ENCODE measurements at places on chromosomes 12 and 14.

GRCh38 chr14:100662879-100663760, 63.6 kb upstream of the DLK1 start:
- peak; percentile 67 for DNase-seq

- DNase-seq: no peak
These were observed 25.3 kb downstream of the RHOJ start for GRCh38 chr14:63229330-63230059.

DNA sequence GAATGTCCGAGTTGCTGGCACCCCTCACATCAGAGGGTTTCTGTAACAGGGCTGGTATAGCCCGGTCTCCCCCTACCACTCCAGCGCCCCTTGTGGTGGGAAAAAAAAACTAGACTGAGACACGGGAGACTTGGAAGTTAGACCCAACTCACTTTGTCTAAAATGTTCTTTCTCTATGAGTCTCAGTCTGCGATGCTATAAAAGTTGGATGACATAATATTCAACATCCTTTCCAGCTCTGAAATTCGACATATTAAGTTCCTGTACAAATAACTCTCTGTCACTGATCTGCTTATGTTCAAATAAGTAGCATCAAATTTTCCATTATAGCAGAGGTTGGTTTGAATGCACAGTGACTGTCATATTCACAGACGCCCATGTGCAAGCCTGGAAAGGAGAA, 25.7 kb upstream of the TC2N start:
- DNase-seq: peak; percentile 32

- no peak for DNase-seq
These were observed 389.2 kb downstream of the RAD51B start for GRCh38 chr14:68208626-68209317.

DNA sequence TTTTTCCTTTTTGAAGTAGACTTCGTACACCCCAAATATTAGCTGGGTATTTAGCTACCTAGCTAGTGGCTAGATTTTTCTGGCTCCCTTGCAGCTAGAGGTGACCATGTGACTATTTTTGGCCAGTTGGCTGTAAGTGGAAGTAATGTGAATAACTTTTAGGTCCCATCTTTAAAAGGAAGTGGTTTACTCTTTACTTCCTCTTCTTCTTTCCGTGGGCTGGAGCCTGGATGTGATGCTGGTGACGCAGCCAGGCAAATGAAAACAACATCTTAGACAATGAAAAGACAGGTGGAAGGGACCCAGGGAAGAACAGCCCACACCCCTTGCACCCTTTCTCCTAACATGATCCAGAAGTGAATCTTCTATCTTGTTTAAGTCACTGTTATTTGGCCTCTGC, 245.5 kb downstream of the ATP23 start:
- no peak for DNase-seq

DNA sequence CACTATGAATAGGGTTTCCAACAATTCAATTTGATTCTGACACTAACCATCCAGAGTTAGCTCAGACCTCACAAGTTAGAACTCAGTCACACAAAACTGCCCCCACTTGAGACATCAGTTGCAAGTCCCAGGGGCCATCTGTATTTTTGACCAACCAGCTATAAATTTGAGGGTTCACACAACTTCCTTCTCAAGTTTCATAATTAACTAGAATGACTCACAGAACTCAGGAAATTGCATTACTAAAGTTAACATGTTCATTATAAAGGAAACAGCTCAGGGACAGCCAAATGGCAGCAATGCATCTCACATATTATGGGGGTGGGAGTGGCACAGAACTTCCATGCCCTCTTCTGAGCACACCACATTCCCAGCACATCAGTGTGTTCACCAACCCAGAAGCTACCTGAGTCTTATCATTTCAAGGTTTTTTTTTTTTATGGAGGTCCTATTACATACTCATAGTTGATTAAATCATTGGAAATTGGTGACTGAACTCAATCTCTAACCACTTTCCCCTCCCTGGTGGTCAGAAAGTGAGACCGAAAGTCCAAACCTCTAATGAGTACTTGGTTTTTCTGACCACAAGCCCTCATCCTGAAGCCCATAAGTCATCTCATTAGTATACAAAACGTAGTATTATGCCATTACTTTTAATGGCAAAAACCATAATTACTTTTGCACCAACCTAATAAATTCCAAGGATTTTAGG, 1721.5 kb upstream of the SEL1L start:
- no peak for DNase-seq

DNA sequence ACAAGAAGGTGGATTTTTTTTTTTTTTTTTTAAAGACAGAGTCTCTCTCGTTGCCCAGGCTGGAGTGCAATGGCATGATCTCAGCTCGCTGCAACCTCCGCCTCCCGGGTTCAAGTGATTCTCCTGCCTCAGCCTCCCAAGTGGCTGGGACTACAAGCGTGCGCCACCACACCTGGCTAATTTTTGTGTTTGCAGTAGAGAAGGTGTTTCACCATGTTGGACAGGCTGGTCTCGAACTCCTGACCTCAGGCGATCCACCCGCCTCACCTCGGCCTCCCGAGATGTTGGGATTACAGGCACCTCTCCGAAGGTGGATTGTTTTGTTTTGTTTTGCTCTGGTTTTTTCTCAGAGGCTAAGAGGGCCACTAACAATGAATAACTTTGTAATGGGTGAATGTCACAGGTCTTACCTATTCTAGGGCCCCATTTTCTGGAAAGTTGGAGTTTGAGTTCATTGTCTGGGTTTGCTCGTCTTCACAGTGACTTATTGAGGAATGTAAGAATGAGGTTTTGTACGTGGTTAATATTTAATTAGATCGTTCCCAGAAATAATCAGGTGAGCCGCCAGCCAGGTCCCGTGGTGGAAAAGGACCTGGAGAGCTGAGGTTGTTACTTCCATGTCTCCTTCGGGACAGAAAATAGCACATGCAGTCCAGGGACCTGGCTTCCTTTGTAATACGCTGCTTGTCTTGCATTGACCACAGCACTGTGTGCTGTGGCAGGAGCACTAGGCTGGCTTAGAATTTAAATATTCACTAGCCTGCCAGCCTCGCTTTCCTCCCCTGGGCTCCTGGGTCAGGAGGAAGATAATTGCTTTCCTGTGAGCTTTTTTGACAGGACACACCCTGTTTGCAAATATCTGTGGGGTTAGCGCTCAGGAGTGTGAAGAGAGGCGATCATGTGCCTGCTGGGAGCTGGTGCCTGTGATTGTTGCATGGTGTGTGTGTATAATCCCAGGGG, 2.3 kb downstream of the HIP1R start:
- DNase-seq: no peak

DNA sequence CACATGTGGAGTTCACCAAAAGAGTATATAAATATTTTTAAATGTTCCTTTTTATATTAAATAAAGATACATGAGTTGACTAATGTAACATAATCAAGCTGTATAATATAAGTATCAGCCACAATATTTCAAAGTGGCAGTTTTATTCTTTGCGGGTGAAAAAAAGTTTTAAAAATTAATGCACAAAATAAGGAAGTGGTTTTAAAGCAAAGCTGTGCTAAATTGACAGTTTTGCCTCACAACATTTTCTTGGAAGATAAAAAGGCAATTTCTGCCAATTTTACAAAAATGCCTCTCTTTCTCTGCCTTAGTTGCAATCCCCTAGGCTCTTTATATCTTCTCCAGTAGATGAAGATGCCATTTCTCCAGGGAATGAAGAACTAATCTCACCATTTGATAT, 719.1 kb downstream of the C12orf50 start:
- no peak for DNase-seq

DNA sequence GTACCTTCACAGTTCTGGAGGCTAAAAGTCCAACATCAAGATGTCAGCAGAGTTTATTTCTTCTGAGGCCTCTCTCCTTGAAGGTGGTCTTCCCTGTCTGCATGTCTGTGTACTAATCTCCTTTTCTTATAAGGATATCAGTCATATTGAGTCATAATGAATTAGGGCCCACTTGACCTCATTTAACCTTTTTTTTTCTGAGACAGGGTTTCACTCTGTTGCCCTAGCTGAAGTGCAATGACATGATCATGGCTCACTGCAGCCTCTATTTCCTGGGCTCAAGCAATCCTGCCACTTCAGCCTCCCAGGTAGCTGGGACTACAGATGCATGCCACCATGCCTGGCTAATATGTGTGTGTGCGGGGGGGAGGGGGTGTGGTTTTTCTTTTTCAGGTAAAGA, 41.7 kb downstream of the PPM1H start:
- DNase-seq: no peak

DNA sequence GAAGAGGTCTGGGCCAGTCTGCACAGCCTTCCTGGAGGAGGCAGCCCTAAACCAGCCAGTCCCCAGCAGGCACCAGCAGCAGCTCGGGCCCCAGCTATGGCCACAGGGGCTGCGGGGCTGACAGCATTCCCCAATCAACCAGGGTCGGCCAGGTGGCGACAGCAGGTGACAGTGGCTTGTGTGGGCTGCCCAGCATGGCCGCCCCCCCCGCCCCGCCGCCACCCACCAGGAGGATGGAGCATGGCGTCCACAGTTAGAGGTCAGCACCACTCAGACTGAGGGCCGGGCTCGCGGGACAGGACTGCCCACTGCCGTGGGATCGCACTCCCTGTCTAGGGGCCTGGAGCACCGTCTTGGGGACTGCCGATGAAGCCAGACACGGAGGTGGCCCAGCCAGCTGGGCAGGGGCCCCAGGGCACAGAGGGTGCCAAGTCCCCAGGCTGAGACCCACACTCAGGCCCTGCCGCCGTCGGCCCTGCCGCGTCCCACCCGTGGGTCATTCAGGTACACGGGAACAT, 15.0 kb downstream of the AKT1 start:
- DNase-seq: no peak

GRCh38 chr12:98453070-98453469, 62.3 kb upstream of the TMPO start:
- DNase-seq: no peak

- peak; percentile 17 for DNase-seq
These were observed 657 bp downstream of the PEBP1 start for GRCh38 chr12:118136559-118137003.

- DNase-seq: no peak
These were observed 3.4 kb downstream of the PNP start for GRCh38 chr14:20472536-20473169.

GRCh38 chr12:76531056-76531455, 28.5 kb downstream of the OSBPL8 start:
- DNase-seq: no peak

GRCh38 chr12:98422812-98423211, 92.6 kb upstream of the TMPO start:
- no peak for DNase-seq

DNA sequence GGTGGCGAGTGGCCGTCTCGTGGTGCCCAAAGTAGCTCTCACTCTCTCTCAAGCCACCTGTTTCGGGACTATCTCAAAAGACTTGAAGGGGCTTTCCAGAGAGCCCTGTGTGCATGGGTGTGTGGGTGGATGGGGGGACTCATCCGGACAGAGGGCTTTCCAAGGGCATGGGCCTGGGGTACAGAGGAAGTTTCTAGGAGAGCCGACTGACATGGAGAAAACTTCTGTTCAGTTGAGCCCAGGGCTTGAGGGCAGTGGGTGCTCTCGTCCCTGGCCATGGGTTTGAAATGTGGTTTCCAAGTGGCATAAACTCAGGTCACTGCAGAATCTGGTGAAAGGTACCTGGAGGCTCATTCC, 47.4 kb upstream of the MEG3 start:
- DNase-seq: no peak

DNA sequence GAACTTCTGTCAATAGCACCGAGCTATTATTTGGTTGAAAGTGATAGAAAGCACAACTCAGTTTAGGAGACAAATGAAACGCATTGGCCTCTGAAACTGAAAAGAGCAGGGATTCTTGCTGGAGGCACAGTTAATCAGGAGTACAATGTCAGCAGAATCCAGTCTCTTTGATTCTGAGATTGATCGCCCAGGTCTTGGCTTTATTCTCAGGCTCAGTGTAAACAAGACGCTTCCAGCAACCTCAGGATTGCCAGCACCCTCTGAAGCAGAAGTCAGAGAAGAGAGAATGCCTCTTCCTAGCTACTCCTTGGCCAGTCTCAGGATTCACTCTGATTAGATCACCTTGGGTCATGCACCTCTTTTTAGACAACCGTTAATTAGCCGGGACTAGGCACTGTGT, 11.8 kb upstream of the OTUB2 start:
- DNase-seq: no peak

DNA sequence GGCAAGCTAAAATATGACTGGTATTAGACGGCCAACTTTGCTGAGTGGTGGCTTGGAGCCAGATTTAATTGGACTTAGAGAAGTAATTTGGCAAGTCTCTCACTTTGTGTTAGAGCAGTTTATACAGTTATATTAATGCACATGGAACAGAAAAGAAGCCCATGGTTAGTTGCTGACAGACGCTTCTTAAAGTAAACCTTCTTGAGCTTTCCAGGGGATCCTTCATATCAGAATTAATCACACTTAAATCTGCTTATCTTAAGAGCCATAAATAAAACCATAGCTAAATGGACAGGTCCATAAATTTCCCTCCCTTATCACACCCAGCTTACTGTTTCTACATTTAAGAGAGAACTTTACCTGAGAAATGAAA, 9.6 kb downstream of the GSG1 start:
- no peak for DNase-seq

DNA sequence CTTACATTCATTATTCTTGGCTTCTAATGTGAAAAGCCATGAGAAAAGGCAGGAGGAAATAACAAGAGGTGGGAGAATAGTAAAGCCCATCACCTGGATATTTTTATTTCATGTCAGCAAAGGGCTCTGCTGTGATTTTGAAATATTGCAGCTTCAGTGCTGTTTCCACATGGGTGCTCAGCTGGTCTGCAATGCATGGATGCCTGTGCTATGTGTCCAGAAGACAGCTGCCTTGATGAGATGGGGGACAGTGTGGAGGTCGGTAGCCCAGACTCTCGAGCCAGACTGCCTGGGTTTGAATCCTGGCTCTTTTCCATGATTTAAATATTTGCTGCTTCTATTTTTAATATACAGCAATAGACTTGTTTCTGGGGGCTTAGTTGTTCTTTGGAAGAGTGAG, 477.5 kb upstream of the GARIN6 start:
- no peak for DNase-seq

DNA sequence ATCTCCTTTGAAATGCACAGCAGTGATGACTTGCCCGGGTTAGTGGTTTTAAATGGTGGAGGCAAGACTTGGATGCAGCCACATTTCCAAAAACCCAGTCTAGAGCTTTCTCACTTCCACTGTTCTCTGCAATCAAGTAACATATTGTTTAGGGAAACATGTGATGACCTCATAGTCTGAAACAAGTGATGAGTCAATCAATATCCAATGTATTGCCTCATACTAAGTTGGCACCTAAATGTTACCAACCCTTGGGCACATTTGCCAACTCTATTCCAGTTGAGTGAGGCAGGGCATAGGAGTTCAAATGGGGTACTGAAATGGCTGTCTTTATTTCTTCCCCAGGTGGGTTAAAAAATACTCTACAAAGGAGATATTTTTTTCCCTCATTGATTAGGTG, 1105.4 kb downstream of the VRK1 start:
- no peak for DNase-seq

DNA sequence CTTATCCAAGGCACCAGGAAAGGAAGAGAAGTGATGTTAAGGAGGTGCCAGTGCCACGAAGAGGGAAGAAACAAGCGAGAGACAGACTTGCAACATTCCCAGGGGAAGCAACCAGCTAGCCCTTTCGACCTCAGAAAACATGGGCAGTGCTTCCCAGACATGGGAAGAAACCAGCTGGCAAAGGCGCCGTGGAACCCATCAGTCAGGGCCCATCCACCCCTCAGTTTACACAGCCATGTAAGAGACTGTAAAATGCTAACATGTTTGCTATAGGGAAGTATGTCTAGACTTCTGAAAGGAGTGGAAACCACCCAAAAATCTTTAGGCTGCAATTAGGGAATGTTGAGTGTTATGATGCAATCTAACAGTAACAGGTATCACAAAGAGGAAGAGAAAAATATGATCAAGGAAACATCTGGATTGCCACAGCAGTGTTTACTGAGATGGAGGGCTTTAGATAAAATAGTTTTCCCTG, 26.3 kb downstream of the ANAPC5 start:
- no peak for DNase-seq

All from HTR-8/SVneo (cell line).